Hematopoietic multipotent progenitor cell treated with erythropoietin and hydrocortisone succinate and interleukin-3 and kit ligand, for 6 days (in vitro differentiated cells): ENCODE measurements at places on chromosomes 4 and X.
A peak's percentile ranks its signal among the peaks of the same experiment; 100 is the strongest.

GRCh38 chrX:43525901-43526610 is 130.0 kb upstream of the MAOA start:
- no peak for DNase-seq

- DNase-seq: no peak
Measured at GRCh38 chrX:118675966-118676349, 51.4 kb upstream of the IL13RA1 start.

GRCh38 chrX:42546800-42547199 is 231.2 kb downstream of the PPP1R2C start:
- DNase-seq: no peak

- no peak for DNase-seq
Measured at GRCh38 chrX:129791961-129792570, 12.3 kb downstream of the SASH3 start.

- DNase-seq: peak; percentile 52
Measured at GRCh38 chr4:71941001-71941400, 90.8 kb upstream of the NPFFR2 start.

DNA sequence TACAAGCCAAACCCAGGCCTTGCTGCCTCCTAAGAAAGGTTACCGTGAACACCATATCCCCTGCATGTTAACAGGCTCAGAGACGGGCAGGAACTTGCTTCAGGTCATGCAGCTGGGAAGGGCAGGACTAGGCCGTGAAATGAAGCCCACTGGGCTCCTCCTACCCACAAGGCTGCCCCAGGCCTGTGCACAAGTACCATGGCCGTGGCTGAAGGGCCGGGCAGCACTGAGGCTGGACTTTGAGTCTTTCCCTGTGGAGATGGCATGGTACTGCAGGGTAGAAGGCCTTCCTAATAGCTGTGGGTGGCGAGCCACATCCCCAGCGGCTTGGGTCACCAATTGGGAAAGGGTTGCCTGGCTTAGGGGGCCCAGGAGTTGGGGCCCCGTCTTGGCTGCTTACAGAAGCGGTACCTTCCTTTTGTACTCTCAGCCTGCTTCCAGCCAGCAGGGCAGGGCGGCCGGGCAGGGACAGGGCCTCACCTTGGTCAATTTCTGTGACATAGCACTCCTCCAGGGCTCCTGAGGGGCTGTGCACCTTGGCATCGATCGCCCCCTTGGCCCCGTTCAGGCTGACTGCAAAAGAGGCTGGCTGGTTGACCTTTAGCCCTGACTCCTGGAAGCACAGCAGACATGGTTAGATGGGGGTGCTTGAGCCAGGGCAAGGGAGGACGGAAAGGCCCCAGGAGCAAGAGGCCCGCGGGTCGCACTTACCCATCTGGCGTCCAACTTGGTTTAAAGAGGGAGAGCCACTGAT is 23.8 kb downstream of the FLNA start:
- no peak for DNase-seq

GRCh38 chr4:36997727-36998126 is 246.8 kb upstream of the NWD2 start:
- no peak for DNase-seq

- DNase-seq: no peak
Measured at GRCh38 chr4:83150653-83151330, 36.3 kb upstream of the PLAC8 start.

DNA sequence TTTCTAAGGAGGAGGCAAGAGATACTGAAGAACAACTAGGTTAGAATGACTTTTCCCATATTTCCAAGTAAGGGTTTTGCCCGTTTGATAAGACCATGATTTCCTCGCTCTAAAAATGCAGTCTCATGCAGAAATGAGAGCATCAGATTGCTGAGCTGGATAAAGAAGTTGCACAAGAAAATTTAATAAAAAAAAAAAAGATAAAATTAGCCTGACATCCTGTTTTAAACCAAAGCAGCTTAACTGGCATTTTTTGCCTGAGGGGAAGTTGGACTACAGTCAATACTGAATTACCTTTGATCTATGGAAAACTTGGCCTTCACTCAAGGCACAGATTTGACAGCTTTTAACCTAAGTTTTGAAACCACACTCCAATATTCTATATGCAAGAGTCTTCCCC is 208.4 kb downstream of the GASK1B start:
- peak; percentile 17 for DNase-seq

- no peak for DNase-seq
Measured at GRCh38 chr4:61462451-61463326, 262.6 kb downstream of the ADGRL3 start.

DNA sequence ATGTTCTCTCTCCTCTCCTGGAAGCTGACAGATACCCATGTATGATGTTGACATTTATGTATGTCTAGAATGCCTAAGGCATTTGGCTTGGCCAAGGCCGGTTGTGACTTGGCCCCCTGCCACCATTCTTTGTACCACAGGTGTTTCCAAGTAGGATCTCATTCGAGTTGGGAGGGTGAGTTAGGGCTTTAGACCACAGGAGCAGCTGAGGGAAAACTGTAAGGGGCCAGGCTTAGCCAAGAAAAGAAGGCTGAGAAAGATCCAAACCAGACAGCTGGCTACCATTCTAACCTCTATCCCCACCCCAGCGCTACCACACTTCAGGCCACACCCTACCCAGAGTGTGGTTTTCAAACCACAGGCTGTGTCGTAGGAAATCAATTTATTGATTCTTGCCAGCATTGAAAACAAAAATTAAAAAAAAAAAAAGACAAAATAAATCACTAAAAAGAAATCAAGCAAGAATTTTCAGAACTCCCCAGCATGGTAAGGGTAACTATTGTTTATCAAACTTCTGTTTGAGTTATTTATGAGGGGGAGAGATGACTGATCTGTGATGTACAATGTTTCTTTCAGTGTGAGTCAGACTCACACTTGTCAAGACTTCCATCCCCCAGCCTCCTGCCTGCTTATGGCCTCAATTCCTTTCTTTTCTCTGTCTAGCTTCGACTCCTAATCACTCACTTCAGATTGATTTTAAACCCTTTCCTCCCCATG is 9.9 kb downstream of the TMSB4X start:
- DNase-seq: peak; percentile 48

DNA sequence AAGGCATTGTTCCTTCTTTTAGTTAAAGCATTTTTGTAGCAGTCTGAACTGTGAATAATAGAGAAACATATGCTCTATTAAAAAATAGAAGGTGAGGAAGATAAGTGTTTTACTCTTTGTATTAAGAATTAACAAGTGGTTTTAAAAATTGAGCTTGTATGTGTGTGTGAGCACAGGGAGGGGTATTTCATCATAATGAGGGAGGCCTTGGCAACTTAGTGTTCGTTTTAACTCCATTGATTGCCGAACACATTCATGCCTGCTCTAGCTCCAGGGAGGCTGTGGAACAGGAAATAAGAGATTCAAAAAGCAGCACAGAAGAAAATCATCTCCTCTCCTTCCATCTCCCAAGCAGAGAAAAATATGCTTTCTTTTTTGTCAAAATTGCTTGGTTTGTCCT is 14.8 kb downstream of the SHROOM3 start:
- no peak for DNase-seq

GRCh38 chr4:175109933-175110332 is 191.8 kb downstream of the ADAM29 start:
- DNase-seq: no peak

DNA sequence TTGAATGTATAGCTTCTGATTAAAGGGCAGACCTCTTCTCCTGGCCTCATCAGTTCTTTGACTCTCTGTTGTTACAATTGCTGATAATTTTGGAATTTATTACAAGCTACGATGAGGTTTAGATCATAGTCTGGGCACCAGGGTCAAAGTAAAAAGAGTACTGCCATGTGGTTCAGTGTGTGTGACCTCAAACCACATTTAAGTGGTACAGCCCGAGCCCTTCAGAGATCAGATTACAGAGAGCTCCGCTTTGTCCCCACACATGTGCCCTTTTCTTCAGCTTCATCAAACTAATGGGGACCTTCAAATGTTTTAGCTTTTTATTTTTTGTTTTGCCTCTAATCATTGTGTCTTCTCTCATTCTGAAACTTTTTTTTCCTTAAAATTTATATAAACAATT is 37.1 kb downstream of the SPANXN2 start:
- no peak for DNase-seq

DNA sequence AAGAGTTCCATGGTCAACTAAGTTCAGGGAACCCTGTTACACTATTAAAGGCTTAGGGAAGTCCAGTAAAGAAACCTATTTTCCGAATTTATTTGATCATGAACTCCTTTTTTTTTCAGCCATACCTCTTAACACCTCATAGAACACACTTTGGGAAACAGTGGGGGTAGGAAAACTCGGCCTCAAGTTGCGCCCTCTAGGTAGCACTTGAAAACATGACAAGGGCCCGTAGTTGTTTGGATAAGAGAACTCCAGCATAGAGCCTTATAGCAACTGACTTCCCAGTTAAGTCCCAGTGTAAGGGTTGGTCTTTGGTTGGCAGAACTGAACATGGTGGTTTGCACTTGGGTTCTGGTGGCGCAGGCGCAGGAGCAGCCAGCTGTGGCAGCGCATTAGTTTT is 14.4 kb downstream of the OGT start:
- no peak for DNase-seq

- peak; percentile 78 for DNase-seq
Measured at GRCh38 chr4:150773729-150774449, 191.9 kb downstream of the MAB21L2 start.

DNA sequence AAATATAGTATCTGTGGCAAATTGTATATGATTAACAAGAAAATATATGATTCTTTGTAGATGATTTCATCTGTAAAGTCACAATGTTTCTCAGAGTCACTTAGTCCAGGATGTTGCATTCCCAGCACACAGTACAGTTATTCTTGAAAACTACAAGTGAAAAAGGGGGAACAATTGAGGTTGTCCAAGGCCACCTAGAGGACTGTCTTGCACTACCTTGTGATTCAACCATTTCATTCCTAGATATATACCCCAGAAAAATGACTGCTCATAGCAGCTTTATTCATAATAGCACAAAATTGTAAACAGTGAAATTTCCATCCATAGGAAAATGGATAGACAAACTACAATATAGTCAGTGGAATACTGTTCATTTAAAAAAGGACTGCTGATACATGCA is 16.0 kb downstream of the C4orf33 start:
- peak; percentile 8 for DNase-seq

DNA sequence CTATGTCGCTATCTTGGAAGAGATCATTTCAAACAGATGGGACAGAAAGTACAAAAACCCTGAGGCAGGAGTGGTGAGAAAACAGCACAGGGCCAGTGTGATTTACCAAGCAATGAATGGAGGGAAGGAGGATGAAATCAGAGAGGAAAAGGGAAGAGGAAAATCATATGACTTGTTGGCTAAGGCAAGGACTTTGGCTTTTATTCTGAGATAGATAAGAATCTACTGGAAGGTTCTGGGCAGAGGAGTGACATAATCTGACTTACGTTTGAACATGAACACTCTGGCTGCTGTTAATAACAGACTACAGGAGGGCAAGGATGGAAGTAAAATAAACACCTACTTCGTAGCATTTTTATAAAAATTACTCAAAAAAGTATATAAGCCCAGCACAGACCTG is 207.8 kb upstream of the SLC7A11 start:
- DNase-seq: no peak

GRCh38 chr4:134501973-134502643 is 300.5 kb upstream of the PABPC4L start:
- DNase-seq: no peak
